GM03348 (cell line): ENCODE measurements at places on chromosomes 1 and 21.

GRCh38 chr1:109873278-109874175, 37.1 kb upstream of the CSF1 start:
- DNase-seq: no peak

GRCh38 chr1:224217655-224218623, 34.9 kb downstream of the DEGS1 start:
- DNase-seq: no peak

- no peak for DNase-seq
Measured at GRCh38 chr1:116726872-116727820, 27.1 kb upstream of the CD2 start.

GRCh38 chr1:24905979-24906720, 23.9 kb downstream of the RUNX3 start:
- DNase-seq: no peak

- no peak for DNase-seq
Measured at GRCh38 chr1:22074803-22075202, 22.3 kb downstream of the CDC42 start.

- DNase-seq: no peak
Measured at GRCh38 chr1:40712405-40712944, 21.0 kb downstream of the NFYC start.

DNA sequence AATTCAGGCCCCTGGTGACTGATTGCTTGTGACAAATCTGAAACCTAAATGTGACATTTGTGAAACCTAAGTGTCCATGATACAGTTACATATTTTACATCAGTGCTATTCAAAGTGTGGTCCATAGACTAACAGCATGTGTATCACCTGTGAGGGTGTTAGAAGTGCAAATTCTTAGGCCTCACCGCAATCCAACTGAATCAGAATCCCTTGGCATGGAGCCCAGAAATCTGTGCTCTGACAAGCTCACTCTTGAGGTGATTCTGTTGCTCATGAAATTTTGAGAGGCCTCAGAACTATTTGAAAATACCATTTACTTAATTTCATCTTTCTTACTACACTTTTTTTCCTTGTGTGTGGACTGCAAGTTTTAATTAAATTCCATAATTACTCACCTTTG, 587.9 kb downstream of the ADGRL2 start:
- DNase-seq: no peak

GRCh38 chr1:215517441-215517891, 49.6 kb upstream of the KCTD3 start:
- no peak for DNase-seq

GRCh38 chr1:10620776-10621175, 146.0 kb downstream of the PEX14 start:
- DNase-seq: no peak

- DNase-seq: no peak
Measured at GRCh38 chr1:86085741-86086409, 70.7 kb downstream of the COL24A1 start.

- no peak for DNase-seq
Measured at GRCh38 chr1:119794230-119794875, 16.9 kb downstream of the REG4 start.

DNA sequence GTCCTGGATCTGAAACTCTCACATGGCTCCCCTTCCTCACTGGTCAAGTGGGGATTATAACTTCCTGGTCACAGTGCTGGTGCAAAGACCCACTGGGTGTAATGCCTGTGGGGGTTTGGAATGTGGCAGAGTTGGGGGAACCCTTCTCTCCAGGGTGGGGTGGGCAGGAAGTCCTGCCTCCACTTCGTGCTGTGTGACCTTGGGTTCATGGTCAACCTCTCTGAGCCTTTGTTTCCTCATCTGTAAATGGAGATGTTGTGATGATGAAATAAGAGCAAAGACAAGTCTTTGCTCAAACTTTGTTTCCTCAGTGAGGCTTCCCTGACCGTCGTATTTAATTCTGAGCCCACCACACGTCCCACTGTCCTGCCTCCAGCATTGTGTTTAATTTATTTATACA, 564.7 kb downstream of the PTPRU start:
- no peak for DNase-seq

DNA sequence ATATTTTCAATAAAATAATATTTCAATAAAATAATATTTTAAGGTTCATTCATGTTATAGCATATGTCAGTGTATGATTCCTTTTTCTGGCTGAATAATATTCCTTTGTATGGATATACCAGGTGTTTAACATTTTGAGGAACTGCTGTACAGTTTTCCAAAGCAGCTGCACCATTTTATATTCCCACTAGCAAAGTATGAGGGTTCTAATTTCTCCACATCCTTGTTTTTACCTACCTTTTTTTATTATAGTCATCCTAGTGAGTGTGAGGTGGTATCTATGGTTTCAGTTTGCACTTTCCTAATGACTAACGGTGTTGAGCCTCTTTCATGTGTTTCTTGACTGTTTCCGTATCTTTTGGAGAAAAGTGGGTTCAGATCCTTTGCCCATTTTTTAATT, 5.2 kb downstream of the DEGS1 start:
- DNase-seq: no peak
